MG63 (cell line): ENCODE measurements at places on chromosomes 2 and 18. TPM values are rescaled to one million over a fixed set of nuclear protein-coding genes. Genes with fewer than 3 reads are reported as not detected.
A peak's percentile ranks its signal among the peaks of the same experiment; 100 is the strongest.

DNA sequence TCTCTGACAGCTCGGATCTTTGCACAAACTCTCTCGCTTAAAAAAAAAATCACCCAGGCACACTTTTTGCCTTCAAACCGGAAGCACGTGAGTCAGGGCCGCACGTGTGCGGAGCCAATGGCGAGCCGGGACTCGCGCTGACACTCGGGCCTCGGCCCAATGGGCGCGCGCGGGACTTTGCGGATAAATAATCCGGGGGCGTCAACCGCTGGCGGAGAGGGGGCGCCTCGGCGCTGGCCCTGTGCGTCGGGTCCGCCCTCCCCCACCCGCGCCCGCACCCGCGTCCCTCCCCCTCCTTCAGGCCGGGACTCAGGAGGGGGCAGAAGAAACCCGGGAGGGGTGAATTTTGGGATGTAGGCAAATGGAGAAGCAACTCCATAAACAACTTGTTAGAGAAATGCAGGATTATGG lies 319 bp upstream of the EN1 start:
- DNase-seq = peak; percentile 97

- DNase-seq = no peak
These were observed 392.2 kb upstream of the FIGN start for GRCh38 chr2:164127971-164128527.

DNA sequence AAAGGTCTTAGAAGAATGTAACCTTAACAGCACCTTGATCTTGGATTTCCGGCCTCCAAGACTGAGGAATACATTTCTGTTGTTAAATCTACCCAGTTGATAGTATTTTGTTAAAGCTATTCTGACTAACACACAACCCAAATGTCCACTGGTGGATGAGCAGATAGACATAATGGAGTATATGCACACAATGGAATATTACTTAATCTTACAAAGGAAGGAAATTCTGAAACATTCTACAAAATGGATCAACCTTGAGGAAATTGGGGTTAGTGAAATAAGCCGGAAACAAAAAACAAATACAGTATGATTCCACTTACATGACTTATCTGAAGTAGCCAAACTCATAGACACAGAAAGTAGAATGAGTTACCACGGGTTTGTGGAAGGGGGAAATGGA lies 168.7 kb downstream of the ZNF804A start:
- DNase-seq = no peak

- no peak for DNase-seq
These were observed 99.0 kb downstream of the NCK2 start for GRCh38 chr2:105843476-105844374.

GRCh38 chr18:75582406-75582821 lies 154.9 kb upstream of the SMIM21 start:
- peak; percentile 25 for DNase-seq

- no peak for DNase-seq
These were observed 115.7 kb upstream of the RBMS1 start for GRCh38 chr2:160609346-160609745.

DNA sequence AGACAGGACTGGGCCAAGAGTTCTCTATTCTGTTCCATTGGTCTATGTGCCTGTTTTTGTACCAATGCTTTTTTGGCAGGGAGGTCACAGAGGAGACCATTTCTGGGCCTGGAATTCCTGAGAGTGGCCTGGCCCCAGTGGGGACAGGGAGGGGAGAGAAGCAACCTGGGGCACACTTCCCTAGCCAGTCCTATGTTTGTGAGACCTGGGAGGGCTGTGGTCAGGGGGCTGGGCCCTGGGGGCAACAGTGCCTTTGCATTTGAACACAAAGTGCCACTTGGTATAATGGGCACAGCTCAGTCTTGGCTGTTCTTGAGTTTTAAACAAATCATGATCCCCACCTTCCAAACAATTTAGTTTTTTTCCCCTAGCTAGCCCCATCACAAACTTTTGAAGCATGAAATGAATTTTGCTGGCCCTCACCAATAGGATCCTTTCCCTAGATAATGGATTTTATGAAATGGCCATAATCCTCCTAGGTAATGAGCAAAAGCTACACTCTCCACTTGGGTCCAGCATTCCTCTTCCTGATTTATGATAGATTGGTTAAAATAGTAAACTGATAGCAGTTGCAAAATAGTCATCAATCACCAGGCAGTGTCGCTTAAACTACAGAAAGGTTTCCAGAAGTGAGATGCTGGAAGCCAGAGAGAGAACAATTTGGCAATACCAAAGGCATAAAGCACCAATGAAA lies 133.5 kb downstream of the GLI2 start:
- no peak for DNase-seq

DNA sequence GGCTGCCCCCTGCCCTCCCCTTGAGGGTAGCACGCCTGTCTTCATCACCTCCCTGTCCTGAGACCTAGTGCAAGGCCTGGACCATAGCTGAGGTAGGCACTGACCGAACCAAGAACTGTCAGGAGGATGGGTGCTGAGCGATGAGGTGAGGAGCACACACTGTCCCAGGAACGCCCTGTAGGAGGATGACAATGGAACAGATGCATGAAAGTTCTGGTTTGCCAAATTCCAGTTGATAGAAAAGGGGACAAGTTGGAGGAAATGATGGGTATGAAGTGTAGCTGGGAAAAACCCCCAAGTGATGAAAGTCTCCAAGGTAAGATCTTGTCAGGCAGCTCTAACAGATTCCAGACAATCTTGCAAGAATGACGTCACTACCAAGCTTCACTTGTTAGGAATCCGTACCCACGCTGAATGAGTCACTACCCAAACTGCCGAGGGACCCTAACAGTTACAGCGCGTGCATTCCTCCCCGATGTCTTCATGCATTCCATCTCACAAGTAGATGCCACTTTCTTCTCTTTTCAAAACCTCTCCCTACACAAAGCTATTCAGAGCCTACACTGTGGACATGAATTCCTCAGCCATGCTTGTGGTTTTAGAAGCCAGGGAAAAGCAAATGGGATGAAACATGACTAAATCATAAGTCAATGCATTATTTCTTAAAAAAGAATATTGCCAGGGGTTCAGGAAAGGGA lies 27.6 kb downstream of the MRPL33 start:
- DNase-seq = peak; percentile 97

DNA sequence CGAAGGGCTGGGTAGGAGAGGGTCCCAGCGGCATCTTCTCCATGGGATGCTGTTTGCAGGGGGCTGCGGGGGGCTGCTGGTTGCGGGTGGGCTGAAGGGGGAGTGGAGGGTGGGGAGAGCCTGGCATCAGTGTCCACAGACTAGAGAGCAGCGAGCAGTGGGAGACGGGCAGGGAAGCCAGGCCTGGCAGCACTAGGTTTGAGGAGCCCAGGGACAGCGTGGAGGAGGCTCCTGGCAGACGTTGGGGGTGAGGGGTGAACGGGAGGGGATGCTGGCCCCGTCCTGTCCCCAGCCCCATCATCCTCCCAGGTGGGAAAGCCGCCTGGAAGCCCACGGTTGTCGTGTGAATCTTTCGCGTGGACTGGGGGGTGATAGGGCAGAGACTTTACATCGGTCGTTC lies 48.2 kb upstream of the TFCP2L1 start:
- DNase-seq = no peak

GDF7 gene
- total RNA-seq = not detected in 2 replicates

PDE1A gene
- total RNA-seq = 2.6 and 7.0 TPM in 2 replicates
